NCI-H2029 (cell line): ENCODE measurements at places on chromosomes 16 and 17.
A peak's percentile ranks its signal among the peaks of the same experiment; 100 is the strongest.

DNA sequence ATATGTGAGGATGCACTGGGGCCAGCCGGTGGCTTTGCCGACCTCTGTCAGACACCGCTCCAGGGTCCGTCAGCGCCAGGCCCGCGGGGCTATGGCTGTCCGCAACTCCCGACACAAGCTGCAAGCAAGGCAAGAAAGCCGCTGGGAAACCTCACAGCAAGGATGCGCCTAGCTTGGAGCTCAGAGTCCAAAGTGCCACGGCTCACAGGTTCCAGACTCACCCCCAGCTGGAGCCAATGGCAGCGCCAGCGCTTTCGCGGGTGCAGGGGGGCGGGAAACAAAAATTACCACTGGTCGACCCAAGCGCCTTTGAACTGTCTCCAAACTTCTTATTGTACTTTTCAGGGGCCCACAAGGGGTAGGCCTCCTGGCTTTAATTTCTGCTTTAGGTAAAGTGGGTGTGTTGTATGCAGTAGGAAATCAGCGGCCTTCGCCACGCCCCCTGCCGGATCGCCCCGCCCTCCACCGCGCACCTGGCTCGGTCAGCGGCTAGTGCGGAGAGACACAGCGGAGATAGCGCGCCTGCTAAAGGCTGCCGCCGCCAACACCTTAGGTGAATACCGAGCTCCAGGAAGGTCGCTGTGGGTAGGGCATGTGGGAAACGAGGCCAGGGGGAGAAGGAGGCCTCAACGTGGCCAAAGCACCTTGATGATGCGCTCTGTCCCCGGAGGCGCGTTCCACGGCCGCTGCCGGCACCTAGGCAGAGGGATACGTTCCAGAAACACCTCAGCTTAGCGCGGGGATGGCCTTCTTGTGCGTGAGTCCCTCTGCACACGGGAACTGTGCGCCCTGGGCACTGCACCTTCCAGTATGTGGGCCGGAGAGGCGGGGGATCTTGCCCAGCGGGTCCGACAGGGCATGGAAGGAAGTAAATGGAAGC, 61.0 kb upstream of the RBL2 start:
- DNase-seq = peak; percentile 53

DNA sequence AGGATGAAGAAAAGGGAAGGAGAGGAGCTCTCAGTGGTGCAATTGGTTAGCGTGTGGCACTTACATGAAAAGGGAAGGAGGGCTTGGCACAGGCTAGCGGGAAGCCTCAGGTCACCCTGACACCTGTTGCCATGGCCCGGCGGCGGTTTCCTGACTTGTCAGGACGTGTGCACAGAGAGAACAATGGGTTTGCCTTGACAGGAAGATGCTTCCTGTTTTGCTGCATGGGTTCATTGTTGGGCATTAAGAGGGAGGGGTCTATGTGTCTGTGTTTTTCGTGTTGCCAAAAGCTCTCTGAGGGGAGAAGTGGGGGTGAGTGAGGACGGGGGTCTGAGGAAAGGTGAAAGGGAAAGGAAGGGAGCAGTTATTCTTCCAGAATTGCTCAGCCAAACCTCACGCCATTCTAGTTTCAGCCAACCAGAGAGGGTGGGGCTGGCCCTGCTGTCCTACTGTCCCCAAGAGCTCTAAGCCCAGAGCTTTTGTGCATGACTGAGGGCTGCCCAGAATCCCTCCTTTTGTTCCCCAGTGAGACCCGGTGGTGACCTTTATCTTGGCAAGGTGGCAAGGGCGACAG, 17.1 kb upstream of the CCR7 start:
- peak; percentile 96 for DNase-seq

GRCh38 chr16:22195695-22196558, 10.2 kb upstream of the EEF2K start:
- DNase-seq = peak; percentile 71

DNA sequence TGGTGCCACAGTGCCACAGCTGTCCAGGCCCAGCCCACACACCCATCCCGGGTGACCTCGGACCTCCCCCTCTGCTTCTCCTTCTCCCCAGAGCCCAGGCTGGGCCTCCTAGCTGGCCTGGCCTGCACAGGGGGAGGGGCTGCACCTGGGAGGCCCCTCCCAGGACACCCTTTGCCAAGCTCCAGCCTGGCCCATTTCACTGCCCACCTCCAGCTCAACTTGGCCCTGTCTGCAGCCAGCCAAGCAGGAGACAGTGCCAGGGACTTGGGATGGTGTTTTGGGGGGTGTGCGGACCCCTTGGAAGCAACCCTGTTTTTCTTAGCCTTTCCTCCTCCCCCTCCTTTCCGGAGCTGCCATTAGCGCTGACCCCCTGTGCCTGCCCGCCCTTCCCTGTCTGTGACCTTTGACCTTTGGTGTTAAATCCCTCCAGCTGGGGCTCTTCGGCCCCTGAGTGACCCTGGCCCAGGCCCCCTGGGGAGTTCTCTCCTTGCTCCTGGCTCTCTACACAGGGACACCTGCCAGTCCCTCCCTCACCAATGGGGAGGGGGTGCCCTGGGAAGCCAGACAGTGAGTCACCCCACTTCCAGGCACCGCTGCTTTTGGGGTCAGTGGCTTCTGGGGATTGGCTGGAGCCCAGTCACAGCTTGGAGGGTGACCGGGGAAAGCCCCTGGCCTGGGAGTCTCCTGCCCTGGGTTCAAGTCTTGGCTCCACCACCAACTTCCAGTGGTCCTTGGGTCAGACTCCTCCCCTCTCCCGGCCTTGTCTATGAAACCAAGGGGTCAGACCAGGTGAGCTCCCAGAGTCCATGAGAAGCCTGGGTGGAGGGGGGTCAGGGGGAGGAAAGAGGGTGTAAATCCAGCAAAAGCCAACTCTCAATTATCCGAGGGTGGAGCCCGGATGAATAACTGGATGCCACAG, 1.9 kb downstream of the GLIS2 start:
- DNase-seq = no peak

- no peak for DNase-seq
Observed at GRCh38 chr16:85537795-85538401, 75.2 kb upstream of the GSE1 start.

DNA sequence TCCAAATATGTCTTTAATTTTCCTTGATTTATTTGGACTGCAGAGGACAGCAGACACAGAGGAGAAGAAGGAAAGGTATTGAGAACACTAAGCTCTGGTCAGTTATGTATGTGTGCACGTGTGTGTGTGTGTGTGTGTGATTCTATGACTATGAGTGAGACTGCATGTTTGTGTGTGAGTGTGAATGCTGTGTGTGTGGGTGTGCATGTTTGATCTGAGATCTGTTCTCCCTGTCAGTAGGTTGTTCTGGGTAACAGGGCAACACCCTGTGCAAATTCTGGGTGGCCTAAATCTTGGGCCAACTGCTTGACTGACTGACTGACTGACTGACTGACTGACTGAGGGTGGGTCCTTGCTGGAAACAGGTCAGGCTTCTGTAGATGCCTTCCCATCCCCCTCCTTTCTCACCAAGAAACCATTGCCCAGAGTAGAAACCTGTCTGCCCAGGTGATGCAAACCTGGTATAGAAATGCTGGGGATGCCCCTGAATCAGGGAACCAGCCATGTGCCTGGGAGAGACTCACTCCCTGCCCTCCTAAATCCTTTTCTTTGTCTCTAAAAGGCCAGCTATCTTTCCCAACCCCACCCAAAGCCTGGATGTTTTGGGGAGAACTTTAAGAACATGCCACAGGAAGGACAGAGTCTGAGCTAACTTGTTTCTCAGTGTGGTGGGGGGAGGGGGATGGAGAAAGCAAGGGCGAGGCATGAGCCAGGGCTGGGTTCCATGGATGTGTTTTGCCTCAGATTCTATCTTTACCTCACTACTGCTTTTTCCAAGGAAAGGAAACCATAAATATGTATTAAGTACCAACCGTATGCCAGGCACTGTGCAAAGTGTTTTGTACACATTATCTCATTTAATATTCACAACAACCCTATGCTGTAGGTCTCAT, 4.5 kb upstream of the NR1D1 start:
- no peak for DNase-seq

GRCh38 chr17:75604034-75604695, 16.6 kb downstream of the MYO15B start:
- DNase-seq = no peak

DNA sequence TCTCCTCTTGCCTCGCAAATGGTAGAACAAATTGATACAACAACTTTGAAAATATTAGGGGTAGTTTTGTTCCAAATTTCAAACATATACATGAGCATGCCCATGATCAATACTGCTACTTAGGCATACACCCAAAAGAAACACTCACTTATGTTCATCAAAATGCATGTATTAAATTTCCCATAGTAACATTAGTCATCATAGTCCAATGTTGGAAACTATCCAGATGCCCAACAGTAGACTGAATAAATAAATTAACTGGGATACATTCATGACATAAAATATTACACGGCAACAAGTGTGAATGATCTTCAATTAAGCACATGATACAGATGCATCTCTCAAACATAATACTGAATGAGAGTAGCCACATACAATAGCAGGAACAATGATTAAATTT, 391.6 kb downstream of the CDH11 start:
- DNase-seq = no peak

GRCh38 chr16:77674888-77675287, 47.4 kb upstream of the NUDT7 start:
- no peak for DNase-seq

GRCh38 chr16:55481023-55481422, 2.0 kb downstream of the MMP2 start:
- no peak for DNase-seq

DNA sequence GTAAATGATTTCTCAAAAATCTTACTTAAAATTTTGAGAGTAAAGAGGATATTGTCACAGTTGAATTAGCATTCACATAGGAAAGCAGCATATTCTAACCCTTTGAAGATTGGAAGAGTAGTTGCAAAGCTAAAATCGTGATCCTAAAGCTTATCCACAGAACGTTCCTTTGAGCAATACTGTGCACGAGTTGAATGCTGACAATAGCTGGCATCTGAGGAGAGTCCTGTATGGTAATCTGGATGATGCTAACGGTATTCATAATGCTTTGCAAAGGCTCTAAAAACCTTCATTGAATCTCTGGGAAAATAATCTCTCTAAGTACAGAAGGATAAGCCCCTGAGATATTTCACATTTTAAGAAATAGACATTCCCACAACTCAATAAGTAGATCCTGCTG, 354.6 kb downstream of the CDH8 start:
- DNase-seq = no peak

GRCh38 chr16:66265048-66265415, 101.5 kb upstream of the CDH5 start:
- DNase-seq = no peak
